ENCODE measurements at places on chromosomes 11 and 22.

DNA sequence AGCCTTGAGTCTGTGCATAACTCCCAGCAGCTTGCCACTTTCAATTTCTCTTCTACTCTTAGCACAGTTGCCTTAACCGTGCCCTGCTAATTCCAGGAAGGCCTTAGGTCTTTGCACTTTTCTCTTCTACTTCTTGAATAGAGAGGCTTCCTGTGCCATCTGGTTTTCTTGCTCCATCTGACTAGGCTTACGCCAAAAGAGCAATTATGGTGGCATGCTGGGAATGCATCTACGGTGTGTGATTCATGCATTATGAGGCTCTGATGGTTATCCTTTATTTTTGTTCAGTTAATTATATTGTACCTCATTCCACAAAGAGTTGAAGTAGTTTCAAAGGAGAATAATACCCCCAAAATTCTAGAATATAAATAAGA lies 29.4 kb downstream of the SIK2 start:
- DNase-seq: no peak

DNA sequence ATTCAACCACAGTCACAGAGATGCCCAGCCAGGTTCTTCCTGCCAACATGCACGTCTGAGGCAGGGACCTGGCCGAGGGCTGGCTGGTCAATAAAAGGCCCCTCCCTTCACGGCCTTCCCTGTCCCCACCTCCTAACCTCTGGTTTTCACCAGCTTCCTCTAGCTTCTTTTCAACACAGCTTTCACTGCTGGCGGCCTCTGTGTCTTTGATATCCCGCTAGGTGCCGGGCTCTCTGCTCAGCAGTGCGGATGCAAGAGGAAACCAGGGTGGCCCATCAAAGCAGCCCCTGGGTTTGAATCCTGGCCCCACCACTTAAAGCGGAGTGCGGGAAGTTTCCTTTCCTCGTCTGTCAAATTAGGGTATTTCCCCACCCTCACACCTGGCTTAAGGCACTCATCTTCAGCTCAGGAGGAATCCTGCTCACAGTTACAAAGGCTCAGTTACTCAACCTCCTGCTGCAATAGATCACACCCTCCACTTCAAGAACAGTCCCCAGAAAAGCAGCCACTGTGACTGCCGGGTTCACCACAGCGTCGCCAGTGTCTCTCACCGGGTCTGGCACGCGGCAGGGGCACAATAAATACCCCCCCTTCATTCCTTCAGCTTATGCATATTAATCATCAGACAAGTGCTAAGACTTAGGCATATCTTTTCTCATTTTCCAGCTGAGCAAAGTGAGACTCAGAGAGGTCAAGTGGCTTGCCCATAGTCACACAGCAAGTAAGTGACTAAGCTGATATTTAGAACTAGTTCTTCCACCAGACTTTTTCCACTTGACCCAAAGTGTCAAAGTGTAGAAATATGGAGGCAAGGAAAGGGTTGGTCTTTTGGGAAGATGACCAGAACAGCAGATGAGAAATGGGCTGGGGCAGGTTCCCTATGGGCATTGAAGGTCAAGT lies 45.7 kb downstream of the TXN2 start:
- peak; percentile 34 for DNase-seq

DNA sequence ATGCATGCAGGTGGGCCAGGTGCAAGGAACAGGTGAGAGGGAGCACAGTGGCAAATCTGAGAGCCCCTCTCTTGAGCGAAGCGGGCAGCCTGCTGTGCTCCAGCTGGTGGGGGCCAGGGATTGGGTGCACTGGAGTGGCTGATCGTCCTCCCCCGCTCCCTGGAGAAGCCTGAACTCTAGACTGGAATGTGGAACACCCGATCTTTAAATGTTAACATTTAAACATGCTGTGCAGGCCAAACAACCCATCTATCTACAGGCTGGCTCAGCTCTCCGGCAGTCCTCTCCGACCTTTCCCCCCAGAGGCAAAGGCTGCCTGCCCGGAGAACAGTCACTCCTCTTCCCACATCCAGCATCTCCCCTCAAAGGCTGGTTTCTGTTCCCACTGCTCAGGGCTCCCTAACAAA lies 5.1 kb downstream of the MRGPRF start:
- DNase-seq: no peak

GRCh38 chr22:29750559-29751538 lies 16.0 kb downstream of the ZMAT5 start:
- DNase-seq: no peak

GRCh38 chr11:83866655-83867054 lies 580.5 kb upstream of the CCDC90B start:
- DNase-seq: no peak

Data from stimulated activated CD4-positive, alpha-beta T cell treated with anti-CD3 and anti-CD28 coated beads, TNF-alpha, amount 100 ng/mL, for 1 hour (primary cell).